CD4-positive, alpha-beta T cell treated with Interferon alpha-2 for 1 hour (primary cell): ENCODE measurements at places on chromosomes 1 and 21.
A peak's percentile ranks its signal among the peaks of the same experiment; 100 is the strongest.

- no peak for DNase-seq
These were observed 31.9 kb downstream of the H3-3A start for GRCh38 chr1:226094451-226094850.

DNA sequence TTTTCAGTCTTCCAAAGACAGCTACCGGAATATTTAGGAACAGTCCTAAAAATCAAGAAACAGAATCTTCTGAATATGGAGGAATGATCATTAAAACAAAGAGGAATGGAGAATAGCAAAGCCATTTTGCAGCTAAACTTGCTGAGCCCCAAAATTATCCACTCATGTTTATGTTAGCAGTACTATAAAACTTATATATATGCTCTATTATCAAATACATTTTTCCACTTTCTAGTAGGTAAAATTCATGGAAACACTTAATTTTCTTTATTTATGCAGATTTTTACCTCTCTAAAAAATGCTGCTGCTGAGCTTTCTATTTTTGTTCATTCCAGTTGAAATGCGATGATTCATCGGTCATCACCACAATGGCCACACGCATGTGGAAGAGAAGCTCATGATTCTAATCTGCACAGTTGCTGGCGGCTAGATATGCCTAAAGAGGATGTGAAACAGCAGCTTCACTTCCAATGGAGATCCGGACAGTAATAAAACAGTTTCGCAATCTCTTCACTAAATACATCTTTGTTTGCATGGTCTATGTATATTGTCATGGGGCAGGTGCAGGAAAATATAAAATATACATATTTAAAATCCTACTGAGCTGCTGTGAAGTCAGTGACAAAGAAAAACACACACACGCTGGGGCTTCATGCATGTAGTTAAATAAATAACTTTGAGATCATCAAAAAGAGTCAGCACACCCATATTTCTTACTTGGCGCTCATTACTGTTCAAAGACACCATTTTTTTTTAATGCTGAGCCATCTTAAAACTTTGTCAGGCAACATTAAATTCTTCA is 292.2 kb downstream of the SMYD3 start:
- DNase-seq: peak; percentile 56

DNA sequence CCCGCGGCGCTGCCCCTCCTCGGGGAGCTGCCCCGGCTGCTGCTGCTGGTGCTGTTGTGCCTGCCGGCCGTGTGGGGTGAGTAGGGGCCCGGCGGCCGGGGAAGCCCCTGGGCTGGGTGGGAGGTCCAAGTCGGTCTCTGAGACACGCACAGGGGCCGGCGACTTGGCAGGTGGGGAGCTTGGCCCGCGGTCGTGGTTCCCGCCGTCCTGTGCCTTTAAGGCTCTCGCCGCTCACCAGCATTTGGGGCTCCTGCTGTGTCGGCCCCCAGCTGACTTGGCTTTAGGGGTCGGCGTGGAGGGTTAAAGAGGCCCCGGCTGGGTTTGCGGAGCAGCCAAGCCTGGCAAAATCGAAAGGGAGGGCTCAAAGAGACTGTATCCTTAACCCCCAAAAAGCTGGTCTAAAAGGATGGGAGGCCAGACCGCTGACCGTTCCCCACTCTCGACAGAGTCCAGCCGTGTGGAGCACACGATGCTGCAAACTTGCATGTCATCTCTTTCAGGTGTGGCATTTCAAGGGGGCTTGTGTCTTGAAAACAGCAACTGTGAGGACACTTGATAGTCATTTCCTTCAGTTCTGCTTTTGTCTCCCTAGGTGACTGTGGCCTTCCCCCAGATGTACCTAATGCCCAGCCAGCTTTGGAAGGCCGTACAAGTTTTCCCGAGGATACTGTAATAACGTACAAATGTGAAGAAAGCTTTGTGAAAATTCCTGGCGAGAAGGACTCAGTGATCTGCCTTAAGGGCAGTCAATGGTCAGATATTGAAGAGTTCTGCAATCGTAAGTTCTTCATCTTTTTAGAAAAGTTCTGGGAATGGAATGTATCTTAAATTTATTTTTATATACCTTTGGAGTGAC is 540 bp downstream of the CD55 start:
- DNase-seq: peak; percentile 39

DNA sequence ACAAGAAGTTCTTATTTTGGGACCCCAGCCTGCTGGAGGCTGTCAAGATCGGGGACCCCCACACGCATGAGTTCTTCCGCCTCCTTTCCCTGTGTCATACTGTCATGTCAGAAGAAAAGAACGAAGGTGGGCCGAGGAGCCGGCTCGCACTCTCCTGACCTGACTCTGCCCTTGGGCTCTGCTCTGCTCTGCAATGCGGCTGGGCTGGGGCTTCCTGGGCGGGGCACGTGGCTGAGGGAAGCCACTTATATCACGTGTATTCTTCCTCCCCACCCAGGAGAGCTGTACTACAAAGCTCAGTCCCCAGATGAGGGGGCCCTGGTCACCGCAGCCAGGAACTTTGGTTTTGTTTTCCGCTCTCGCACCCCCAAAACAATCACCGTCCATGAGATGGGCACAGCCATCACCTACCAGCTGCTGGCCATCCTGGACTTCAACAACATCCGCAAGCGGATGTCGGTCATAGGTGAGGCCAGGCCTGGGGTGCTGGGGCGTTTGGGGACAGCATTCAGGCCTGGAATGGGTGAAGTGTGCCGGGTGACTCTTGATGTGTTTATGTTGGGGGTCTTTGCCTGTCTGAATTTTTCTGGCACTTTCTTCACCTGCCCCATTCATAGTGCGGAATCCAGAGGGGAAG is 17.6 kb downstream of the ATP8B2 start:
- peak; percentile 66 for DNase-seq

DNA sequence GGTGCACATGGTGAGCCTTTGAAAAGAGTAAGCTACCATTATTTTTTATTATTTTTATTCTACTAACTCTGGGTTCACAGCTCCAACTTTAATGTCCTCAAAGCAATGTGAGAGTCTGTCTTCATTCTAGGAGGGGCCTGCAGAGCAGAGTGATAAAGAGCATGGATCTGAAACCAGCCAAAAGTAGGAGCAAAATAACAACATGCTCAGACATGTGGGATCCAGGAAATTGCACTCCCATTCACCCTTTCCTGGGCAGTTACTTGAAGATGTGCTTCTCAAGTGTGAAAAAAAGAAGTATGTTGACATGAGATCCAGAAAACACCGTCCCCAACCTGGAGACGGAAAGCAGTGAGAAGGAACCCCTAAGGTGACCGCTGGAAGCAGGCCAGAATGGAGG is 8.7 kb upstream of the LIN28A start:
- DNase-seq: no peak

DNA sequence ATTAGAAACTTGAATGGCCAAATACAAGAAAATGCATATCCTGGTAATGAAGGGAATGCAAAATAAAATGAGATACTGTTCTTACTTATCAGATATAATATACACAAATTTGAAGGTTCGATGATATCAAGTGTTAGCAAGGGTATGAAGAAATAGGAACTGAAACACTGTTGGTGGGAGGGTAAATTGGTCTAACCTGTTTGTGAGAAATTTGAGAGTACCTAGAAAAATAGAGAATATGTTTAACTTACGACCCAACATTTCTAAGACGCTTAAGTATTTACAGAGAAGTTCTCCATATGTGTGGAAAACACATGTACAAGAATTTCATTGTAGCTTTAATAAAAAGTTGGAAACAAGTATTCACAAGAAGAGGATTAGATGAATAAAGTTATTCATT is 25.9 kb downstream of the ATG4C start:
- DNase-seq: no peak

- no peak for DNase-seq
These were observed 536 bp downstream of the HMGCL start for GRCh38 chr1:23824711-23825075.

GRCh38 chr1:156911577-156912298 is 8.7 kb upstream of the LRRC71 start:
- DNase-seq: no peak

DNA sequence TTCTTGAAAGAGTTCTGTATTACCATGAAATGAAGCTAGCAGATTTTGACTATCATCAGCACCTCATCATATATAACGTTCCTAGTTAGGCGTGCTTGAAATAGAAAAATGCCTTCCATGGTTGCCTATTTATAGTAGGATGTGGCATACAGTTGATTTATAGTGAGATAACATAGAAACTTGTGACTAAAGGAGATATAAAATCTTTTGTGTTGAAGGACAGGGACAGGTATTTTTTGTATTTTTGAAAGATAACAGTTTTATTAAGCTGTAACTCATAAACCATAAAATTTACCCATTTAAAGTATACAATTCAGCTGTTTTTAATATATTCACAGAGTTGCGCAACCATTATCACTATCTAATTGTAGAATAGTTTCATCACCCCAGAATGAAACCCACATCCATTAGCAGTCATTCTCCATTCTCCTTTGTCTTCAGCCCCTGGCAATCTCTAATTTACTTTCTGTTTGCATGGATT is 19.3 kb downstream of the SPEN start:
- DNase-seq: no peak

DNA sequence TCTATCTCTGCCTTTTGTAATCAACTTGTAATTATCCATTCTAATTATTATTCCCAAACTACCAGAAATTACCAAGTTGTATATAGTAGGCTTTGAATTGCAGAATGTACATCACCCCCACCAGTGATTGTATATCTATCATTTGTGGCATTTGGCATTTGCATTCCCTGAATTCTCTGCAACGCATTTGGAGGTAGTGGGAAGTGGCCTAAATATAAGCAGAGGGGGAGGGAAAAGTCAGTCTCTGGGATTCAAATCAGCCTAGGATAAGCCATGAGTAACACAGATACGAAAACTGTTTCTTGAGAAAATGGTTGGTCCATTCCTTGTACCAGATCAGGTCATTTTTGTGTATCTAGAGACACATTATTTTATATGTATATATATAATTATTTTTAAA is 20.7 kb downstream of the DDX20 start:
- DNase-seq: no peak

DNA sequence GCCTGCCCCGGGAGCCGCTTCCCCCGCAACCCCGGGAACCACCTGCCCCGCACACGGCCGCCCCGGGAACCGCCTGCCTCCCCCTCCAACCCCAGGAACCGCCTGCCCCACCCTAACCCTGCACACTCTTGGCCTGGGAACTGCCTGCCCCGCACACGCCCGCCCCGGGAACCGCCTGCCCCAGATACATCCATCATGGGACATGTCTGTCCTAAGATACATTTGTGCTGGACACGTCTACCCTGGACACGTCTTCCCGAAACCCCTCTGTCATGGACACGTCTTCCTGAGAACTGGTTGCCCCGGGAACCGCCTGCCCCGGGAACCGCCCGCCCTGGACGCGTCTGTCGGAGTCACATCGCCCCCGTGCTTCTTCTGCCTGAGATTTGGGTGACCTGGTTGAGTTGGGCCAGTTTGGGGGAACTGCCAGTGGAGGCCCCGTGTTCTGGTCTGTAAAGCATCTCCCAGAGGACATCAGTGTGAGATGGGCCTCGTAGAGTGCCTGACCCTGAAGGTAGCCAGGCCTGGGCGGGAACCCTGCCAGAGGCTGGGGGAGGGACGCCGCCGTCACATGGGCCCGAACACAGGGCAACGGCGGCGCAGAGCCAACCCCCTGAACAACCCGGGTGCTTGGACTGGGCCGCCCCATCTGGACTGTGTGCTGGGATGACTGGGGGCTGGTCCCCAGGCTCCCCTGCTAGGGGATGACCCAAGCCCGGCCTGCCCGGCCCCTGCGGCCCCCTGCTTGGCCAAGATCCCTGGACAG is 3.6 kb downstream of the PERM1 start:
- DNase-seq: no peak

- DNase-seq: peak; percentile 71
These were observed 7.8 kb downstream of the DIPK1A start for GRCh38 chr1:92953491-92953890.

GRCh38 chr1:14873677-14874076 is 275.2 kb downstream of the KAZN start:
- no peak for DNase-seq

DNA sequence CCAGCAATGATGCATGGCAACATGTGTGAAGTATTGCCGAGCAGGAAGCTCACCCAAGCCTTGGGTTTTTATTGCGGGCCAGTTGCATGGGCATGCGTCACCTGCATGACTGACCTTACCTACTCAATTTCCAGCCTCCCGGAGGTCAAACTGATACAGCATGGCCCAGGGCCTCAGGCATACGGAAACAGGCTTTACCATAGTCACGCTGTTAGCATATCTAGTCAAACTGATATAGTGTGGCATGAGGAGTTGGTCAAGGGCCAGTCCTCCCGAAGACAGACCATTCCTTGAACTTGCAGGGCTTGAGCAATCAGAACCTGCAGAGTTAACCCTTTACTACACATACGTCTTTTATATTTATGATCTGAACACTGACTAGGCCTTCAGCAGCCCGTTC is 6.4 kb upstream of the DUSP12 start:
- no peak for DNase-seq

DNA sequence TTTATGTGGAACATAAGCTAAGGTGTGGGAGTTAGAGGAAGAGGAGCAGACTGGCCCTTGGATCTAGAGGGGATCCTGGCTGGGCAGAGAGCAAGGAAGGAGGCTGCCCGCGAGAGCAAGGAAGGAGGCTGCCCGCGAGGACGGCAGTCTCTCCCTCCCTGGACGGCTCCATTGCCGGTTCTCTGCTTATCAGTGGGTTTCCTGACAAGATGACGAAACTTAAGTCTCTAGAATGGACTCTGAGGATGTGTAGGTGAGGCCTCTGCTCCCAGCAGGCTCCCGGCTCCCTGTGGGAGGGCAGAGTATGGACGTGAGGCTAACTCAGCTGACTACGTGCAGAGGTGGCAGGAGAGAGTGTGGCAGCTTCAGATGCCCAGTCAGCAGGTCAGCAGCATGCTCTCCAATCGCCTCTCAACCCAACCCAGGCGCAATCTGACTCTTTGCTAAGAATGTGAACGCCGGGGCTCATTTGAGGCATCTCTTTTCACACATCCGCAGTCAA is 6.1 kb downstream of the MYBPHL start:
- DNase-seq: no peak

DNA sequence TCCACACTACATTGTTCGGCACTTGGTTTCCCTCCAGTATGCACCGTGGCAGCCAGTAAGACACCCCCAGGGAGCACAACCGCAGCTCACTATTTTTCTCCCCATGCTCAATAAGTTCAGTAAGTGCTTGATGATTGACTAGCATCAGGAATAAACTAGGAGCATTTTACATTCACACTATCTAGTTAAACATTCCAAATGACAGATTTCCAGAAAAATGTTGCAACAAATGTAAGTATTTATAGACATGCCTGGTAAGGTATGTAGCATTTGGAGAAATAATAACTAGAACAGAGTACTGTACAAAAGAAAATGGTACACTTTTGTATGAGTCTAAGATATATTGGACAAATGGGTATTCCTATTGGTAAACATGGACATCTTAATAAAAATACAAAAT is 92.9 kb downstream of the SLC45A1 start:
- DNase-seq: no peak

DNA sequence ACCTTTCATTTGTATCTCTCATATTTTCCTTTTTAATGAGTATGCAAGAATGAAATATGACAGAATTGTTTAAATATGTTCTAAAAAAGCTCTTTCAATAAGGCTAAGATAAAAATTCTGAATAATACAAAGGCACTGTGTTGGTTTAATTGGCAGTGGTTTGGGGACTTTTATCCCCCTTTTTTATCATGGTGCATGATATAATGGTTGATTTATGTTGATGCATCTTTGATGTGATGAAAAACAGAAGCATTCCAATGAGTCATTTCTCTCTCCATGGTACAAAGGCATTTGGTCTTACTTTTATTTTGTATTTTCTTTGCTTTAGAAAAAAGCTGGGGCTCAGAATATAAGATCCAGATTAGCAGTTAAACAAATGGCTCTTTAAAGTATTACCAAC is 127.2 kb upstream of the GREM2 start:
- no peak for DNase-seq
